ENCODE measurements at places on chromosomes 2 and 18.

DNA sequence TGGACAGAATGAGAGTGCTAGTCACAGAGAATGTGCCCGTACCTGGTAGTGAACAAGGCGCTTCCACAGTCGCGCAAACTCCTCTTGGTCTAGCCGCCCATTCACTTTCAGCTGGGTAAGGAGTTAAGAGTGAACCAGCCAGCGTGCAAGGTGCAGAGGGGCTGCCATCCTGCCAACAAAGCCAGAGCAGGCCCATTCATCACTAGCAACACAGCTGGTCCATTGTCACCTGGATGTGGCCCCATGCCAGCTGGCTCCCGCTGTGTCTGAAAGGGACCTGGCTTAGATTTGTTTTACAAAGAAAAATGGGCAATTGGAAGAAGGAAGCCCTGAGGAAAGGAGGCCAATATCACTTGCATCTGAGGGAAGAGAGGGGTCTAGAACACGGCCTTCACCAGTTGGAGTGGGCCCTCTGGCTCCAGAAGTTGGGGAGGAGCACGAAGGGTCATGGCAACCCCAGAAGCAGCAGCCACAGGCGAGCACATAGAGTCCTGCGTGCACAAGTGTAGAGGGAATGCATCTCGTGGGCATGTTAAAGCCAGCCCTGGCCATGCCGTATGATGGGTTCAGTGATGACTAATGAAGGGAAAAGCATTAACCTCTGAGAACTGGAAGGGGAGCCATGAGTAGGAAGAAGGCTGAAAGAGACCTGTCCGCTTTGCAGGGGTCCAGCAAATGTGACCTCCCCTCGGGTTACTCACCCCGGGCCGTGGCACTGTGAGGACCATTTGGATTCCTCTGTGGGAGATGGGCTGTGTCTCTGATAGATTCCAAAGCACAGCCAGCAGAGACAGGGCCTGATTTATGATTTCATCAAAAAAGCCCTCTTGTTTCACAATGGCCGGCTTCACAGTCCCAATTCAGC lies 70.6 kb downstream of the CAPN13 start:
- no peak for DNase-seq

DNA sequence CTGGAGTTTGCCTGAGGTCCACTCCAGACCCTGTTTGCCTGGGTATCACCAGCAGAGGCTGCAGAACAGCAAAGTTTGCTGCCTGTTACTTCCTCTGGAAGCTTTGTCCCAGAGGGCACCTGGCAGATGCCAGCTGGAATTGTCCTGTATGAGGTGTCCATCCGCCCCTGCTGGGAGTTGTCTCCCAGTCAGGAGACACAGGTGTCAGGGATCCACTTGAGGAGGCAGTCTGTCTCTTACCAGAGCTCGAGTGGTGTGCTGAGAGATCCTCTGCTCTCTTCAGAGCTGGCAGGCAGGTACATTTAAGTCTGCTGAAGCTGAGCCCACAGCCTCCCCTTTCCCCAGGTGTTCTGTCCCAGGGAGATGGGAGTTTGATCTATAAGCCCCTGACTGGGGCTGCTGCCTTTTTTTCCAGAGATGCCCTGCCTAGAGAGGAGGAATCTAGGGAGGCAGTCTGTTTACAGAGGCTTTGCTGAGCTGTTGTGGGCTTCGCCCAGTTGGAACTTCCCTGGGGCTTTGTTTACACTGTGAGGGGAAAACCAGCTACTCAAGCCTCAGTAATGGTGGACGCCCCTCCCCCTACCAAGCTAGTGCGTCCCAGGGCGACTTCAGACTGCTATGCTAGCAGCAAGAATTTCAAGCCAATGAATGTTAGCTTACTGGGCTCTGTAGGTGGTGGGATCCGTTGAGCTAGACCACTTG lies 34.7 kb downstream of the TFPI start:
- DNase-seq: no peak

DNA sequence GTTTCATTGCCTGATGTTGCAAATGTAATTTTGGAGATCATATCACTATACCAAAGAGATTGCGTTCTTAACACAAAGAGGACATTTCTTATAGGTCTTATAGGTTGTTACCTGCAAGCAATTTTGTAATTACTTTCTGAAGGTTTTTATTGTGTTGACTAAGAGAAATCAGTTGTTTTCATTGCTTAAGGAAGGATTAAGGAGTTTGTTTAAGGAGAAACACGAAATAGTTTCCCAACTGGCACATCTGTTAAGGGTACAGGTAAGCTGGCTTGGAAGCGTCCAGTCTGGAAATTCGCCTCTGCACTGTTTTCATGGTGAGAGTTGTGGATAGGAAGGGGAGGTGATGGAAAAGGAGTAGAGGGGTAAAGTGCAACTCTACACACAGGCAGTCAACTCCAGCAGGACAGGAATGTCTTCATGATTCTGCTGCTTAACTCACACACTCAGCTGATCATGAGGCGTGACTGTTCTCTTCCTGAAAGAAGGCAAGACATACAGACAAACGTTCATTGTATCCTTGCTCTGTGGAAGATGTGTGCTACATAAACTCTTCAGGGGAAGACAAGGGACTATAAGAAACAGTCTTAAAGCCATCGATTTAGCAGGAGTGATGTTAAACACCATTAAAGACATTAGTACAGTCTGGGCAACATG lies 61.4 kb upstream of the ACSL3 start:
- no peak for DNase-seq

- DNase-seq: peak; percentile 71
Measured at GRCh38 chr18:13216711-13217465, 1.7 kb upstream of the LDLRAD4 start.

GRCh38 chr2:171441470-171441869 lies 7.4 kb downstream of the DCAF17 start:
- no peak for DNase-seq

DNA sequence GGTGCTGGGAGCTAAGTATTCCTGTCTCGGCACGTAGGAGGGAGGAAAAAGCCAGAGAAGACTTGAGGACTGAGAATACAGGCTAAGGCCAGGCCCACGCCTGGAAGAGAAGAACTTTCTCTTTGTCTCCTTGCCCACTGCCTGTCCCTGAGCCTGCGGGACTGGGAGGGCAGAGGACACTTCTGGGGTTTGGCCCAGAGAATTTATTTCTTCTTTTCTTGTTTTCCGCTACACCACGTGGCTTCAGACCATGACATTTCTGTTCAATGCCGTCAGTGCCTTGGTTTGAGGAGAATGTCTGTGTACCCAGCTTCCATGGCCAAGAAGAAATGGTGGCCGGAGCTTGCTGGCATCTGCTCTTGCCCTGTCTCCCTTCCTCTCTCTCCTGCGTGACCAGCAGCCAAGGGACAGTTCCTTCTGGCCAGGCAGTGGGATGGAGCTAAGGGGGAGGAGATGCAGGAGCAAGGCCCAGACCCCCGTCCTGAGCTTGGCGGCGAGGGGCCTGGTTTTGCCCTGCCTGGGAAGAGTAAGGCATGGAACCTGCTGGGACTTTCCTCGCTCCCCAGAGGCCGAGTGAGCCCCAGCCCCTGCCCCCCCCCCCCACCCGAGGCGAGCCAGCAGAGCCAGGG lies 140.3 kb downstream of the KLHL29 start:
- DNase-seq: no peak

- DNase-seq: no peak
Measured at GRCh38 chr2:194765723-194766122, 891.3 kb upstream of the SLC39A10 start.

DNA sequence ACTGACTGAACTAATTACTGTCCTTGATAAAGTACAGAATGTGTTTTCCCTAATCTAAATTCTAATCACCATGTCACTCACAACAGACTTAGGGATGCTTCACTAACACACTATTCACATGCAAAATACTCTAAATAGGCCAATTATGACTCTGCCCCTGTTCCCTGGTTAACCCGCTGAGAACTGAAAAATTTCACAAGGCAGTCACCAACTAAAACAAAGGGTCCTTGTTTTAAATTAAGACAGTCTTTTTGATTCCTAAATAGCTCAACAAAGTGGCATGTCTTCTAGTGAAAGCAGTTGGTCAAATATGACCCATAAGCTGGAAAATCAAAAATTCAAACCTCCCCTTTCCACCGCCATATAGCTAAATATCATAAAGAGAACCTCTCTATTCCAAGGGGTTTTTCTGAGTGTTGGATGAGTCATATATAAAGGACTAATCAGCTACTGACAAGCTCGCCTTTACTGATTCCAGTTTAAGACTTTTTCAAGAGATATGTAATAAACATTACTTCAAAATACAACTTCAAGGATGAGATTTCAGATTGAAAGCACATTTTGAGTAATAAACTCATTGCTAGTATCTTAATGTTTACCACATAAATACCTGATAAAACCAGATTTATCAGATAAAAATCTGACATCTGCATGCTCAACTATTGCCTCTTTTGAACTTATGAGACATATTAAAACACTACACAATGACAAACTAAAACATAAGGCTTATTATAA lies 235.8 kb downstream of the TCF4 start:
- no peak for DNase-seq

- DNase-seq: no peak
Measured at GRCh38 chr18:8856212-8856611, 150.9 kb downstream of the MTCL1 start.

DNA sequence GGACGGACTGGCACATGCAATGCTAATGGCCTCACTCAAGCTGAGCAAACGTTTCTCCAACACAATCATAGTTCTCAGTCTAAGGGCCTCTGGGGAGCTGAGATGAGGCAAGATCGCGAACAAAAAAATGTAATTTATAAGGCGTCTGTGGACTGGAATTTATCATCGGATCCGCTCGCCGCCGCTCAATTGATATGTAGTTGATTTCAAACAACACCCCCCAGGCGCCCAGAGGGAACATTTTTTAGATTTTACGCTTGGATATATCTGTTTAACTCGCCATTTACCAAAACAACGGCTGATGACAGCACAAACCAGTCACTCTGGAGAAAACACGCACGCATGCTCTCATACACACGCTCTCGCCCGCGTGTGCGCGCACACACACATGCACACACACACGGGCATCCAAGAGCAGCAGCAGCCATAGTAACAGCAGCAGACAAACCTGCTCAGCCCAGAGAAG lies 335.8 kb downstream of the SMAD2 start:
- no peak for DNase-seq

GRCh38 chr2:70706026-70706795 lies 61.8 kb downstream of the ADD2 start:
- DNase-seq: no peak

- no peak for DNase-seq
Measured at GRCh38 chr2:233705911-233706506, 6.7 kb upstream of the UGT1A5 start.

DNA sequence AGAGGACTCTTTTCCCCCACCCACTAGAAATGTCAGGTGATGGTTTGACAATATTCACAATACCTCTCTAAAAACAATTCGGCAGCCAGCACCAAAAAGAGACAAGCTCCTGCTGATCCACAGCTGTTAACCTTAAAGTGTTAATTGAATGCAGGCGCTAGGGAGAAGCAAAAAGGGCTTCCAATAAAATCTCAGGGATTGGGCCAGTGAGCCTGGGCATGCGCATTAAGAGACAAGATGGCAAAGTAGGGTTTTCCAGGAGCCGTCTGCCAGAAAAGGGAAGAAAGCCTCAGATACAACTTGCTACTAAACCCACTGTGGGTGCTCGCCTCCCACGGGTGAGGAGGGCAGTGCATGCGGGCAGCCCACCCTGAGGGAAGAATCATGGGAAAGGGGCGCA lies 98.8 kb downstream of the HS6ST1 start:
- no peak for DNase-seq

DNA sequence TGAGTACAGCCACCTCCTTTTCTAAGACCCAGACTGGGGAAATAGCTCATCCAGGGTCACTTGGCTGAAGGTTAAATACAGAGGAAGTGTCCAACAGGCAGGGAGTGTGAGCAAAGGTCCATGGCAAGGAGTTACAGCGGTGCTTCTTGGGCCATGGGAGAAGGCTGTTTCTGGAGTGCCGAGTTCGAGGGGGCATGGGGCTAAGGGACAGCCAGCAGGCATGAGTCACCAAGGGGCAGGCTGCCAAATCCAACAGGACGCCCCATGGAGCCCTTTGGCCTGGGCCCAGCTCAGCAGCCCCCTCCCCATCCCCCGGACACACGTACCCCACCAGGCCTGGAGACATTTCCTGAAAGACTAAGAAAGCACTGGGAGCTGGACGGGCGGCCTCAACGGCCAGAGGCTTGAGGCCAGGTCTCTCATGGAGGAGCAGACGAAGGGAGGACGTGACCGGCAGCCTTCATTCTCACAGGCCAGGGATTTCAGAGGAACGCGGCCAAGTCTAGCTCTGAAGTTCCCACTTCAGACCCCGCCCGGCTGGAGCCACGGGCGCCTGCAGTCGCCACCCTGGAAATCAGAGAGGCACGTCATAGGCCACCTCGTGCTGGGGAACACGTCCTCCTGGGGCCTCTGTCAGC lies 160.4 kb downstream of the SMAD7 start:
- no peak for DNase-seq

GRCh38 chr2:86368161-86368824 lies 30.9 kb upstream of the REEP1 start:
- peak; percentile 55 for DNase-seq

- DNase-seq: no peak
Measured at GRCh38 chr2:191611614-191612013, 66.3 kb upstream of the NABP1 start.

DNA sequence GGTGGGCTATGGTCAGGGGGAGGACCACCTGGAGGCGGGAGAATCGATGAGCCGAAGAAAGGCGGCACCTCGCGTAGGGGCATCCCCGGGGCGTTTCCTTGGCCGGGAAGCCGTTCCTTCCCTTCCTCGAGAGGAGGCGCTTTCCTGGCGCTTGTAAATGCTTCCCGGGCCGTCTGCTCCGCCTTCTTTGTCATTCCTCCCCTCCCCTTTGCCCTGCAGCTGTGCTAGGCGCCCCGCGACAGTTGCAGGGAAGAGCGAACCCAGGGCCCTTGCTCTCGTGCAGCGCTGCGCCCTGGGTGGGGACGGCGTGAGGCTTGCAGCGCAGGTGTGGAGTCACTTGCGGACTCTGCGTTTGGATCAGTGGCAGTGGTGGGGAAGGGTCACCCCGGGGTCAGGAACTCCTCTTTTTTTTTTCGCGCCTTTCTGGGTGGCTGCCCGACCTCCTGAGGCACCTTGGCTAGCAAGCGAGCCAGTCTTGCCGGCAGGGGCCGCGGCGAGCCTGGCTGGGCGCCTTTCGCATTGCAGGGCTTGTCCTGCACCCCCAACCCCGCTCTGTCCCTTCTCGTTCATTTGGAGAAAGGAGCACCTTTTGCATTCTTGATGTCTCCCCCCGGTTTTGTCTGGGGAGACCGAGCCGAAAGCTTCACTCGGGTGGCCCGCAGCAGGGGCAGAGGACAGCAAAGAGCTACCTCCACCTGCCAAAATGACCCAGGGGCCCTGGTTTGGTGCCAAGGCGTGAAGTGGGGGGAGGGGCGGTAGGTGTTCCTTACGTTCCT lies 858 bp downstream of the KCNS3 start:
- DNase-seq: peak; percentile 12

- DNase-seq: no peak
Measured at GRCh38 chr2:47189635-47190034, 34.5 kb upstream of the STPG4 start.

DNA sequence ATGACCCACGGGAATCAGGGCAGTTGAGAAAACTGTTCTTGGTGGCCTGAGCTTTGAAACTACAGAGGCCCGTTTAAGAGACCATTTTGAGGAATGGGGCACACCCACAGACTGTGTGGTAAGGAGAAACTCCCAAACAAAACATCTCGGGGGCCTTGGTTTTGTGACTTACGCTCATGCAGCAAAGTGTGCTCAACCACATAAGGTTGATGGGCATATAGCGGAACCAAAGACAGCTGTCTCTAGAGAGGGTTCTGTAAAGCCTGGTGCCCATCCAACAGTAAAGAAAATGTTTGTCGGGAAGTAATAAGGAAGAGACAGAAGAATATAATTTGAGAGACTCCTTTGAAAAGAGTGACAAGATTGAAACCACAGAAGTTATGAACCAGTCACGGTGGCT lies 5.4 kb downstream of the MRO start:
- DNase-seq: no peak

All from activated T-cell treated with anti-CD3 and anti-CD28 coated beads, Interleukin-2, amount 50 U/mL, for 72 hours (primary cell).